ENCODE measurements at places on chromosomes 6 and 20.

GRCh38 chr20:48458601-48459385 is 369.0 kb downstream of the PREX1 start:
- DNase-seq: no peak

GRCh38 chr6:81900616-81901015 is 148.1 kb upstream of the TENT5A start:
- DNase-seq: no peak

DNA sequence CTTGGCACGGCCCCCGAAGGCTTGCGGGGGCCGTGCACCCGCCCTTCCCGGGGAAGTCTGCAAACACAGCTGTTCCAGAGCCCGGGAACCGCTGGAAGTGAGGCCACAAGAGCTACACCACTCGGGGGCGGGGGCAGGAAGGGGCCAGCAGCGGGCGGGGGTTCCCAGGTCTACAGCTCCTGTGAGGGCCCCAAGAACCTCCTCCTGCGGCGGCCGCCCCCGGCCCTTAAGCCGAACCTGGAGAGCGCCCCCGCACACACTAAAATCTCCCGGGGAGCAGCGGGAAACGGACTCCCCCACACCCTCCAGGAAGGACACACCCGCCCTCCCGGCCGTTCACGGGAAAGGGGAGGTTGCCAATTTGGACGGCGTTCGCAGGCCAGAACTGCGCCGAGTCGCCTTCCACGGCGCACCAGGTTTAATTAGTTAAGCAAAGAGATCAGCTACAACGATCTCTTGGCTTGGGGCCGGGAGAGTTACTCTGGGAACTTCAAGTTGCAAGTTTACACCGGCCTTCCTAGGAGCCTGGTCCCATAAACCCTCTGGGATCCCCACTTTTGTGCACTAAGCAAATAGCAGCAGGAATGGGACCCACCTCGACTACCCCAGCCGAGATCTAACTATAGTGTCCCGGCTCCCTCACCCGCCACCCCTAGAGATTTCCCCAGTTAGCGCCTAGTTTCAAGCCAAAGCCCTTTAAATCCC is 1.7 kb downstream of the JAG1 start:
- peak; percentile 26 for DNase-seq

GRCh38 chr20:46218656-46219055 is 89.6 kb downstream of the CDH22 start:
- DNase-seq: no peak

DNA sequence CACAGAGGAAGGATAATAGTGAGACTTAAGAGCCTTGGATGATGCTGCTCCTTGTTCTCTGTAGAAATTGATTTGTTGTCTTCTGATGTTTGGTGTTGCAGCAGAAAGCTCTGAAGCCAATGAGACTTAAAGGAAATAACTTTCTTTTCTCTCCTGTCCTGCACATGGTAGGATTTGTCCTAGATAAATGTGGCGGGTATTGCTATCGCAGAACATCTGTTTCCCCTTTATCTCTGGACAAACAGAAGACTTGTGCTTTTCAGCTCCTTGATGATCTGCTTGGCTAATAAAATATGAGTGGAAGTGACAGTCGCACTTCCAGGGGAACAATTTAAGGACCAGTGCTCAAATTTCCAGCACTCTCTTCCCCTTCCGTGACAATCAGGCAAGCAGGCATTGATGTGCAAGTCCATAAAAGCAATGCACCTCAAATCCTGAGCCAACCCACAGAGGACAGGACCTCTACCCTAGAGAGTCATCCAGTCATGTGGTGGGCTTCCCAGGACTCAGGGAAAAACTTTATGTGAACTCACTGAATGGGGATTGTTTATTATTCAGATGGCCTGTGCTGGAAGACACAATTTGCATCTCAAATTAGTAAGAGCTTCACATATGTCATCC is 9.9 kb upstream of the NCR2 start:
- DNase-seq: no peak

DNA sequence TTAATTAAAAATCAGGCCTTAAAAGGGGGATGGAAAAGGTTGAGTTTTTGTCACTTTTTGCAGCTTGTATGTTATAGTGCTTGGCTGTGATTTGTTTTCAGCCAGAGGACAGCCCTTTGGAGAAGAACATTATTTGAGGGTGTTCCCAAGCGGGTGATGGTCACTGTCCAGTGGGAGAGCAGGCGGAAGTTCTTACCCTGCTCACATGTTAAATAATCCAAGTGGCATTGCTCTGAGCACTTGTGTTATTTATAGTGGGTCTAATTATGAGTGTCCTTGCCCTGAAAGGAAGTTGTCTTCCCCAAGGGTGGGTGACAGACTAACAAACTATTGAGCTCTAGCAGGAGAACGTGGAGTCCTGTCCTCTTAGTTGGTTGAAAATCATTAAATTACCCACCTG is 49.5 kb downstream of the DOK5 start:
- no peak for DNase-seq

- no peak for DNase-seq
These were observed 891 bp upstream of the POU3F2 start for GRCh38 chr6:98833307-98834059.

DNA sequence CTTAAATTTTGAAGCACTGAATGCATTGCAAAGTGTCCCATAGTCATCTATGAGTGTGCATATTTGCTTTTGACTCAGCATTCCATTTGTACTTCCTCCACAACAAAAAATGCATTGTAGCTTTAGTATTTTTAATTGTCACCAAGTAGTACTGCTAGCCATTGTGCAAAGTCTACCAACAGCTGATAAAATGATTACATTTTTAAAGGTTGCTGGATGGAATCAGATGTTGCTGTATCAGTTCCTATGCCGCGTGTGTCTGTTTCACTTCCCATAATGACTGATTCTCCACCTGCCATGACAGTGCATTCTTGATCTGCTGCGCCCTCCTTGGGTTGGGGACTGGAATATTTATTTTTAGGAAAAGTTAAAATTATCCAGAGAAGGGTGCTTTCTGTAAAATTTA is 41.2 kb downstream of the SLX4IP start:
- no peak for DNase-seq

- DNase-seq: peak; percentile 36
These were observed 153.3 kb downstream of the SCML4 start for GRCh38 chr6:107670792-107671199.

DNA sequence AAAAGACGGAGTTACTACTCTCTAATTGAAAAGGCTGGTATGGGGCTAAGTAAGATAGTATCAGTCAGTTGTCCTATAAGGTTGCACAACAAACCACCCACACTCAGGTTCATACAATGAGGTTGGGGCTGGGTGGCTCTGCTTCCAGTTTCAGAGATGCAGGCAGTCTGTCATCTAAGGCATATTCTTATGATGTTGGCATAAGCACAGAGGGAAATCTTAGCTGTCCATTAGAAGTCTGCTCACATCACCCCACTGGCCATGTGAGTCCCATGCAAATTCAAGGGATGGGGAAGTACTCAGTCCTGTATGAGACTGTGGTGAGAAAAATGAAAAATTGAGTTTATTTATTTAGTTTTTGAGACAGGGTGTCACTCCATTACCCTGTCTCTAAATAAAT is 118.6 kb downstream of the LAMP5 start:
- no peak for DNase-seq

DNA sequence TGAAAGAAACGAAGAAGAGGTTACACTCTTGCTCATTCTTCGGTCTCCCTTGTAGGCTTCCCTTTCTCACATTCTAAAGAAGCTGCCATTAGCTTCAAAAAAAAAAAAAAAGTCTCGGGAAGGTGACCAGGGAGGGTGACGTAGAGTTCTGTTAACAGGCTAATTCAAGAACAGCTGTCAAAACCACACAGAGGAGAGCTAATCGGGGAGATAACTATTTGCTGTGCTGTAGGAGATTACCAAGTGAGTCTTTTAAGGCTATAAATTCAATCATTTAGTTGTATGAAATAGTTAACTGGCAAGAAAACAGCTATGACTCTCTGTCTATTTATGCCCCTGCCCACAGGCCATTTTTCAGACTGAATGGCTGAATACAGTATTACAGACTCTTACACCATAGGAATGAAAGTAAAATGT is 256.8 kb downstream of the SYNE1 start:
- DNase-seq: no peak

DNA sequence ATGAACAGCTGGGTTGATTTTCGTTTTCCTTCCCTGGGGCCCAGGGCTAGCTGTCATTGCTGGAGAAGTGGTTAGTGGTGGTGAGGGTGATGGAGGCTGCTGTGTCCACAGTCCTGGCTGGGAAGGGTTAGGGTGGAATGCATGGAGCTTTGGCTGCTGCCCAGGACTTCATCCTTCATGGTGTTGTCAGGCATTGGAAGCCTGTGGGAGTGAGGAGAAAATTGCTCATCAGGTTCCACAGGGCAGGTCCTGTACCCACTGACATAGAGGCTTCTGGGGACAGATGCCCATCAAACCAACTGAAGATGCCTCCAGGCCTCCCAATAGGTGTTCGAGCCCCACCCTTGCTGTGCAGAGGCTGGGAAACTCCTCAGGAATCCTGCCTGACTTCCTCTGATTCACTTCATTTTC is 262.4 kb upstream of the SUPT3H start:
- no peak for DNase-seq

DNA sequence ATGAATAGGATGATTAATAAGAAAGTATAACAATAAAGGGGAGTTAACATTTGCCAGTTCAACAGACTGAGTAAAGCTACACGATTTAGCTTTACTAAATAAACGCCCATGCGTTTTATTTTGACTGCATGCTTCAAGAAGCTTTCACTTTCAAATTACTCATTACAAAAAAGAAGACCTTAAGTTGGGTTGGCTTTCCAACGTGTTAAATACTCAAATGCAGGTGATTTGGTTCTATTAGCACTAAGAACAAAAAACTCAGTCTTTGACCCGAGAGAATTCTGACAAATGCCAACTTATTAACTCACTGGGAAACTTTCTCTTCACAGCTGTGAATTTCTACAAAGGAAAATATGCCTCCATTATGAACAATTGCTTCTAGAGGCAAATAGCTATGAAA is 24.8 kb downstream of the RNF146 start:
- DNase-seq: no peak

DNA sequence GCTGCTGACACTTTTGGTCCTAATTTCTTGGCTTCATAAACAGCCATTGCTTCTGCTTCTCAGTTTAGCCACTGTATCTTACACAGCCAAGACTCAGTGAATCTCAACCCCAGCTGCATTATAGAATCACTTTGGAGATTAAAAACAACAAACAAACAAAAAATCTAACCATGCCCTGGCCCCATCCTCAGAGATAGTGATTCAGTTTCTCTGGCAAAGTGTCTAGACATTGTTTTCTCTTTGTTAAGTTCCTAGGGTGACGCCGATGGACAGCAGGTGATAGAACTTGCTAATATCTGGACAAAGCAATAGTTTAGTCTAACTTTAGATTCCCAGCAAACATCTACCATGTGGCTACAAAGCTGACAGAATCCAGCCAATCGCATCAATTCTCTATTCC is 2.9 kb downstream of the ADGRF5 start:
- no peak for DNase-seq

DNA sequence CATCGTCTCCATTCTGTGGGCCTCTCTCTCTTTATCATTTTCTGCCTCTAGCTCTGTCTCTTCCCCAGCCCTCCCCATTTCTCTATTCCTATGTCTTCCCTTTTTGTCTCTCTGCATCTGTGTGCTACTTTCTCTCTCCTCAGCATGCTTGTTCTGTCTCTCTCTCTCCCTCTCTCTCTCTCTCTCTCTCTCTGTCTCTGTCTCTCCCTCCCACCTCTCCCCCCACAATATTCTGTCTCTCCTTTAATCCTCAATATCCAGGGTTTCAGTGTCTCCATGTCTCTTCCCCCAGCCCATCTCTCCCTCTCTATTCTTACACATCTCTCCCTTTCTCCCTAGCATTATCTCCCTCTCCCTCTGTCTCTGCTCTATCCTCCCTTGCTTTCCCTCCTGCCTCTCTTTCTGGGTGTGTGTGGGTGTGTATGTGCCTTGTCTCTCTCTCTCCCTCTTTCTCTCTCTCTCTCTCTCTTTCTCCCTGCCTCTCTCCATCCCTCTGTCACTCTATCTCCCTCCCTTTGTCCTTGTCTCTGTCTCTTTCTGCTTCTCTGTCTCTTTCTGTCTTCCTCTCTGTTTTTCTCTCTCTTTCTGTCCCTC is 76.9 kb upstream of the SIRPA start:
- no peak for DNase-seq

- no peak for DNase-seq
These were observed 260.7 kb upstream of the ECI2 start for GRCh38 chr6:4396044-4396443.

- no peak for DNase-seq
These were observed 119.9 kb downstream of the INSM1 start for GRCh38 chr20:20487811-20488210.

DNA sequence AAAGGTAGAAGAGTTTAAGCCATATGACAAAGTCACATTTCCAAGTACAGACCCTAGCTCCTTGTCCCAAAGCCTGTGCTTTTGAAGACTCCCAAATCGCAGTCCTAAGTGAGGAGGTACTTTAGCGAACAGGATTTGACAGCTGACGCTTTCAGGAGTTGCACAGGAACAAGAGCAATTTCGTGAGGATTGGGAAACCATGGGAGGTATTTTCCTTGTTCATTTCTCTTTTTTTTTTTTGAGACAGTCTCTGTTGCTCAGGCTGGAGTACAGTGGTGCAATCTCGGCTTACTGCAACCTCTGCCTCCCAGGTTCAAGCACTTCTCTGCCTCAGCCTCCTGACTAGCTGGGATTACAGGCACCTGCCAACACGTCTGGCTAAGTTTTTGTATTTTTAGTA is 150.6 kb downstream of the MTHFD1L start:
- DNase-seq: no peak

DNA sequence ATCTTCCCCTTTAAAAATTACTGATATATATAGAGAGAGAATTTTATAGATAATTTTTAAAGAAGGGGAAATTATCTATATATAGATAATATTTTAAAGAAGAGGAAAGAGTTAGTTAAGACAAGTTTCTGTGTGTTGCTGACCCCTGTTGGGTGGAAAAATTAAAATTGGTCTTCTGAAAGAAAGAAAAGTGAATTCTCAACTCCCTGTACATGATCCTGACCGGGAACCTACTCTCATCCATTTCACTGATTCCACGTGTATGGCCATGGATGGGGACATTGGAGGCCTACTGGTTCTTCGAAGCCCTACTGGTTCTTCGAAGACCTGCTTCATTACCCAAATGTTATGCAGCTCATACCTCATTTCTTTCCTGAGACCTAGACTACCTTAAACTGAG is 53.0 kb upstream of the TCF21 start:
- no peak for DNase-seq

Measured in GM12892 (cell line).